ENCODE measurements at places on chromosomes 11 and 22.

DNA sequence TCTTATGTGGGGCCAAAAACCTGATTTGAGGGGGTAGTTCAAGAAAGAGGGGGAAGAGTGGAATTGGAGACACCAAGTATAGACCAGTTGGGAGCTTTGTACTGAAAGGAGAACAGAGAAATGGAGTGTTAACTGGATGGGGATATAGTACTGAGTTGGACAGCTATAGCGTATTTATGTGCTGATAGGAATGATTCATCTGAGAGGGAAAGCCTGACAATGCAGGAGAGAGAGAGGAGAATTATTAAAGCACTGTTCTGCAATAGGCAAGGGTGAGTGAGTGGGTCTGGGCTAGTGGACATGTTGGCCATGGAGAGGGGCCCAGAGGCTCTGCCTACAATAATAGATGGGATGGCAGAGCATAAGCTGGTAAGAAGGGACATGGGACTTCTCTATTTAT lies 52.9 kb upstream of the PITPNB start:
- DNase-seq = no peak

DNA sequence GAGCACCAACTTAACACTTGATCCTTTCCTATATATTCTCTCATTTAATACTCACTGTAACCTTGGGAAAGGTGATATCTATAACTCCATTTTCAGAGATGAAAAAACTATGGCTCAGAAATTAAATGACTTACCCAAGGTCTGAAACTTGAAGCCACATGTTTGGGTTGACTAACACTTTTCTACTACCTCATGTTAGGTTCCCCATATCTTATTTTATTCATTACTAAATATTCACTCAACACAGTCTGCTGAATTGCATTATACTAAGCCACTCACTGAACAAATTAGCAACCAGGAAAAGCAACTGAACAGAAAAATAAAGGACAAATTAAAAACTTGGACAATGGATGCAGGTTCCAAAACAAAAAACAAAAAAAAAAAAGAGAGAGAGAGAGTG lies 59.9 kb downstream of the FAM168A start:
- no peak for DNase-seq

- DNase-seq = no peak
Measured at GRCh38 chr11:112221274-112221835, 4.9 kb upstream of the PTS start.

GRCh38 chr11:60280412-60280811 lies at the start of gene MS4A4A:
TSS of gene MS4A4A (plus strand) at chr11:60280666. CDS start at chr11:60280676, 10 bp downstream.
- no peak for DNase-seq

- DNase-seq = no peak
Measured at GRCh38 chr11:5279471-5280090, 9.8 kb upstream of the HBE1 start.

- peak; percentile 34 for DNase-seq
Measured at GRCh38 chr11:96014217-96014616, 90.3 kb upstream of the MTMR2 start.

All from stimulated activated CD8-positive, alpha-beta memory T cell treated with anti-CD3 and anti-CD28 coated beads, Interleukin-7, amount 100 ng/mL, for 48 hours (primary cell).